ENCODE measurements at places on chromosomes 2 and 18.

DNA sequence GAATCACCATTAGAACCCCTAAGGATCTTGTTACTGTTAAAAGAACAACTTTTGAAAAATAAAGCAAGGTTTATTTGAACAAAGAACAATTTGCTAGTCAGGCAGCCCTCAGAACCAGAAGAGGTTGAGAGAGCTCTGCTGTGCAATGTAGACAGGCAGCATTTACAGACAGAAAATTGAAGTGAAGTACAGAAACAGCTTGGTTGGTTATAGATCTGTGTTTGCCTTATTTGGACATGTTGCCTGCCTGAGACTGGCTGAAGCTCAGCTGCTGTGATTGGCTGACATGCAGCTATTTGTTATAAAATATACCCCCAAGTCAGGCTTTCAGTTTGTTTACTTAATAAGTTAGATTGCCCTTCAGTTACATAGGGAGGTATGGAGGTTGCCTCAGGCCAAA, 12.5 kb downstream of the MSTN start:
- DNase-seq = no peak

DNA sequence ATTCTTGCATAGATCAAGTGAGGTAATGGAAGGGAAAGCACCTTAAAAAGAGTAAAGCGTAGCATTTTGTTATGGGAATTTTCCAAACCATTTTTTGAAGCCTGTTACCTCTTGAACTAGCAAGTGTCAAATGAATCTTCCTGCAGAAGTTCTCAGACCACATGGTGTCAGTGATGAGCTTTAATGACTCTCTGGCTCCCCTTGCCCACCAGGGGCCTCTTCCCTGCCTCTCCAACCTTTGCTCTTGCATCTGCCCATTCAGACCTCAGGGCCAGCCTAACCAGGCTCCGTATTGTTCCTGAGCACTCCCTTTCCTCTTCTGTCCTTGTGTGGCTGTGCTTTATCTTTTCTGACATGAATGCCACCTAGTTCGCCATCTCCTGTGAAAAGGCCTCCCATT, 155.9 kb downstream of the DIS3L2 start:
- no peak for DNase-seq

GRCh38 chr2:34784701-34785100, 1185.6 kb upstream of the FAM98A start:
- DNase-seq = no peak

DNA sequence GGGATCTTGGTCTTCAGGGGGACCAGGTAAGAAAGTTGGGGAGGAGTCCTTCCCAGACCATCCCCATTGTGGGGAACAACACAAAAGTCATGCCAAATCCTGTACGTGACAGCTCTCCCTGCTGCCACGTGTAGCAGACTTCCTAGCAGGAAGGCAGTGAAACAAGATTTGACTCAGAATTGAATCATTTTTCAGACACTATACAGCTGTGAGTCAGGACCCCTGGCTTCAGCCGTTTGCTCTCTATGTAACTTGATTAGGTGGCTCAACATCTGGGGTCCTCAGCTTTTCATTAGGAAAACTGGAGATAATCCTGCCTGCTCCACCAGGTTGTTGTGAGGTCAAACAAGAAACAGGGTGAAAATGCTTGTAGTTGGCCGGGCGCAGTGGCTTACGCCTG, 32.9 kb upstream of the PDCL3 start:
- DNase-seq = no peak

GRCh38 chr2:121483021-121483420, 47.7 kb upstream of the RNU4ATAC start:
- no peak for DNase-seq

- no peak for DNase-seq
Measured at GRCh38 chr18:48766026-48766425, 184.7 kb downstream of the SMAD7 start.

DNA sequence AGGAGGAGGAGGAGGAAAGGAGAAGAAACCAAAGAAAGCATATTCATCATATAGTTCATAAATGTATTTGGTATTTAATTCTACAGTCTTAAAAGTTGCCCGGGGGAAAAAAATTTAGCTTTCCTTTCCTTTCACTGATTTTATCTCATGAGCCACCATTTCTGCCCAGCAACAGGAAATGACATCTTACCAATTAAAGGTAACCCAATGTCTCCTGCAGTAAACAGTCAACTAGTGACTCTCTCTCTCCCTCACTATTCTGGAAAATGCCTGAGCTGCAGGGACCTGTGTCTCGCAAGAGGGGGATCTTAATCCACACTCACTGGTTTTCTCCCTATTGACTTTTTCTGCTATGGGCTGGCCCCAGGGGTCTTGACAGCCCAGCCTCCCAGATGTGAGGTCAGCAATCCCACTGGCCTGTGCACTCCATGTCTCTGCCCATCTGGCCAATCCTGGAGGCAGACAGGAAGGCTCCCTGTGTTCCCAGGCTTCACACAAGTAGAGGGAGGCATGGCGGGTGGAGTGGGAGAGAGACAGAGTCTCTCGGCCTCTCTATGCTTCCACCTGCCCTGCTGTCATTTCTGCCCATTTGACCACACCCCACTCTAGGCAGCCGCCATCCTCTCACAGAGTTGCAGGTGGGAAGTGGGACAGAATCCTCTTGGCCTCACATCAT, 85.4 kb upstream of the CABLES1 start:
- DNase-seq = no peak

GRCh38 chr2:6224267-6224666, 532.1 kb downstream of the SOX11 start:
- no peak for DNase-seq

- no peak for DNase-seq
Measured at GRCh38 chr2:27545348-27546141, 37.3 kb upstream of the ZNF512 start.

GRCh38 chr18:48752478-48752877, 198.3 kb downstream of the SMAD7 start:
- no peak for DNase-seq

- DNase-seq = no peak
Measured at GRCh38 chr18:76349067-76349715, 145.9 kb downstream of the ZNF516 start.

GRCh38 chr18:59665057-59666006, 31.9 kb downstream of the CCBE1 start:
- DNase-seq = no peak

DNA sequence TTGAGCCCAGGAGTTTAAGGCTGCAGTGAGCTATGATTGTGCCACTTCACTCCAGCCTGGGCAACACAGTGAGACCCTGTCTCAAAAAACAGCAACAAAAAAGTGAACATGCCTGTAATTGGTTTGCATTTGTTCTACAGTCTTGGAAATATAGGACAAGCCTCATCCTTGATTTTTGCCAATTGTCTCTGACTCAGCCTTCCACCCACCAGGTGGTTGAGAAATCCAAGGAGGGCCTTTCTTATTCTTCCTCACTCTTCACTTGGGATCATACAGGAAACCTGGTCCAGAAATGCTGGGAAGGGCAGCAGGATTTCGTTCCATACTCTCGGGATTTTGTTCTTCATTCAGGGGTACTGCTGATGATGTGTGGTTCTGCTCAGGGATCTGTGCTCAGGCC, 94.6 kb downstream of the CDC42EP3 start:
- DNase-seq = no peak

GRCh38 chr2:200523158-200523557, 2.8 kb upstream of the SGO2 start:
- no peak for DNase-seq

DNA sequence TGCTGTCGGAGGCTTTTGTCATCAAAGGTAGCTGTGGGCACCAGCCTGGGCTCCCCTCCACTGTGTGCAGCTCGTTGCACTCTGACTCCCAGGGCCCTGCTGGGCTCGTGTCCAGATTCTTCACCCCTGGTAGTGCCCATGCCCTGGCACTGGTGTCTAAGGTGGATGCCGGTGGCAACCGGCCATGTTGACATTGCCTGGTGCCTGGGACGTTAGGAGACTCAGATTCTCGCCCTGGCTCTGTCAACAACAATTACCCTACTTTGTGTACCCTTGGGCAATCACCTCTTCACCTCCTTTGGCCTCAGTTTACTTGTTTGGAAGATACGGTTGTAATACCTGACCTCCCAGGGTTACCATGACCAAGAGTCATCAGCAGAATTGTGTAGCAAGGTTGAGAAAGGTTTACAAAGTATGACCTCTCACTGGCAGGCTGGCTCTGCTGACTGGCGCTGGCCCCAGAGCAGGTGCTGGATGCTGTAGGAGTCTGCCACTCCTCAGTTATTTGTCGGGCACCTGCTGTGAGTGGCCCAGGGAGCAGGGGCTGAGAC, 41.5 kb upstream of the MCFD2 start:
- no peak for DNase-seq

- no peak for DNase-seq
Measured at GRCh38 chr18:22509423-22509822, 91.7 kb upstream of the CTAGE1 start.

- peak; percentile 3 for DNase-seq
Measured at GRCh38 chr2:16186661-16187481, 246.5 kb downstream of the MYCN start.

DNA sequence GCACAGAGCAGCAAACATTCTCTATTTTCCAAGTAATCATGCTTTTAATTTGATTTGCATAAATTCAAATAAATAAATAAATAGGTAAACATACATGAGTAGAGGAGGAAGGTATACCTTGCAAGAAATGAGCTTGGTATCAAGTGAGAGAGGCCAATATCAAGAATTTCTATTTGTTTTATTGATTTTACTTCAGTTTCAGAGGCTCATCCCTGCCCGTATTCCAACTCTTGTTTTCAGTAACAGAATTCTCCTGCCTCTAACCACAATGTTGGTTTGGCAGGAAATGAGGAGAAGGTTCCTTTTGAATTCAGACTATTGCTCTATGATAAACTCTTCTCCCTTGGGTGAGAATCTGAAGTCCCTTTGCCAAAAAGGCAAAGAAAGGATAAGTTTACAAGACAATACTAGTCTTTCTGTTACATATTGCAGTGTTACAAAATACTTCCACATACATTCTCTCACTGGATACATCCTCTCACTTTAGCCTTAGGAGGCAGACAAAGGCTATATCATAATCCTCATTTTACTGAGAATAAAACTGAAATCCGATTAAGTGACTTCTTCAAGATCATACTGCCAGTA, 68.3 kb upstream of the ZNF397 start:
- DNase-seq = no peak

DNA sequence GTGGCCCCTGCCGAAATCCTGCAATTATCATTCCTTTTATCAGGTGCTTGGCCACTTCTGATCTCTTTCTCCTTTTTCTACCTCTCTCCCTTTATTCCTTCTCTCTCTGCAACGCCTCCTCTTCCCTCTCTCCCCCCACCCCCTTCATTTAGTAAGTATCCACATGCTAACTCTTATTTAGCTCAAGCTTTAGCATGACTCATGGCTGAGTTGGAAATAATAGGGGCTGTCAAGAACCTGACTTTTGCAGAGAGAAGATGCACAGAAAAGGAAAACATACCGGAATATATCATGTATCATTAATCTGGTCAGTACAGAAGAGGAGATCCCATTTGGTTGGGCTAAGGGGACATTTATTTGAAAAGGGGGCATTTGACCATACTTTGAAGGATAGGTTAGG, 33.1 kb downstream of the FAM171B start:
- no peak for DNase-seq

DNA sequence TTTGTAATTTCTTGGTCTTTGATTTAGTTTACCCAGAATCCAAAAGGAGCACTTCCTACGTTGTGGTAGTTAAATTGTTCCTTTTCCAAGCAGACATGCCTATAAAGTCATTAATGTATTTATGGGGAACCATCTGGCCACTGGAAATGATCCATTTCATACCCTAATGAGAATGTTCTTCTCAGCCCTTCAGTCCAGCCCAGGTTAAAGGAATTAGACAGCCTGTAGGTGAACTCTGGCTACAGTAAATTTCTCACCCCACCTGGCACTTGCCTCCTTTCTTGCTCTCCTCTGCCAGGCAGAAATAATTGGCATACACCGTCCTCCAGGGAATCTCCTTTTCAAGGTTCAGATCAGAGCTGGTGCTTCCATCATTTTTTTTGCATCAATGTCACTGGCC, 121.1 kb downstream of the SETBP1 start:
- DNase-seq = no peak

- DNase-seq = no peak
Measured at GRCh38 chr2:98753801-98754200, 22.9 kb upstream of the MGAT4A start.

GRCh38 chr2:74646834-74647482, 1.2 kb downstream of the M1AP start:
- DNase-seq = no peak

GRCh38 chr2:145026456-145027455, 506.8 kb upstream of the ZEB2 start:
- no peak for DNase-seq

DNA sequence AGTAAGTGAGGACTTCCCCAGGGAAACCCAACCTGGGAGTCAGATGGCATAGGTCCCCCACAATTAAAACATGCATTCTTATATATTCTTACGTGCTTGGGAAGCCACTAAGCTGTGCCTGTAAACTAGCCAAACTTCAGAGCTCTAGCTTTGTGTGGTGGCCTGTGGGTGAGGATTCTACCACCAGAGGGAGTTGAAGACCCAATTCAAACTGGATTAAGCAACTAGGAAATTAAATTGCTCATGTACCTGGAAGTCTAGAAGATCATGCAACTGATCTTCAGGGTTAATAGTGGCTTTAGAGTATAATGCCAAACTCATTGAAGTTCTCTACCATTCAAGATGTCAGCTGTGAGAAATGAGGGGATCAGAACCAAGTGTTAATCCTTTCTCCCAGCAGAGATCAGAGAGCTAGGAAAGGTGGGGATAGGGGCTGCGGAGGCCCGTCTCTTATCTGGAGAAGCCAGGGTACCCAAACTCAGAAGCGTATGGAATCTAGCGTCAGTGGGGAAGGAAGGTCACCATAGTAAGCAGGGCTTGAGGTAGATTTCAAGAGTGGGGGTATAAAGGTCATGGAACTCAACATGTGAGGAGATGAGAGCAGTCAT, 53.2 kb upstream of the CCDC85A start:
- DNase-seq = no peak

- DNase-seq = no peak
Measured at GRCh38 chr2:64228918-64229317, 84.7 kb upstream of the PELI1 start.

- no peak for DNase-seq
Measured at GRCh38 chr2:138722316-138722715, 57.9 kb downstream of the NXPH2 start.

- DNase-seq = no peak
Measured at GRCh38 chr2:191114403-191114886, 36.3 kb downstream of the STAT4 start.

- no peak for DNase-seq
Measured at GRCh38 chr2:217387776-217388387, 528.0 kb upstream of the TNP1 start.

DNA sequence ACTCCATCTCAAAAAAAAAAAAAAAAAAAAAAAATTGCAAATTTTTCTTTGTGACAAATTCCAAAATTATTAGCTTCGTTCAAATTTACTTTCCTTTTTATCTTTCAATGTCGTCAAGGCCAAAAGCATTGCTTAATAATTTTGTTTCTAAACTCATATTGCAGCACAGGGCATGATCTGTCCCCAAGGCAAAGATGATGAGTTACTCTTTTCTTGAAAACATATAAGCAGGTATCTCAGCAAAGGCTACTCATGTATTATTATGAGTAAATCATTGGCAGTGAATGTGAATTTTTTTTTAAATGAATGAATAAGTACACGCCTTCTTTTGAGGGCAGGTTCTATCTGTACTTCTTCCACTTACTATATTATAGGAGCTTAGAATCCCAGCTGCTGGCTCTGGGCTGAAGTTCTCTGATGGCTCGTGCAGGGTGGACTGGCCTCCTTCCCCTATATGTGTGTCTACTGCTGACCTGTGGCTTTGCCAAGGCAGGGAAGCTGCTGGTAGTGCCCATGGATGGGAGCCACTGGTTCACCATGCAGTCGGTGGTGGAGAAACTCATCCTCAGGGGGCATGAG, at the start of gene UGT1A7:
TSS of gene UGT1A7 (plus strand) at position 381 of the 579 bp plus-strand sequence. CDS start at position 418, 37 bp downstream.
- DNase-seq = no peak

Data from epithelial cell of proximal tubule (primary cell).